ENCODE measurements at places on chromosomes 11 and 22.

- DNase-seq = no peak
Measured at GRCh38 chr22:47738472-47739013, 976.1 kb downstream of the TBC1D22A start.

DNA sequence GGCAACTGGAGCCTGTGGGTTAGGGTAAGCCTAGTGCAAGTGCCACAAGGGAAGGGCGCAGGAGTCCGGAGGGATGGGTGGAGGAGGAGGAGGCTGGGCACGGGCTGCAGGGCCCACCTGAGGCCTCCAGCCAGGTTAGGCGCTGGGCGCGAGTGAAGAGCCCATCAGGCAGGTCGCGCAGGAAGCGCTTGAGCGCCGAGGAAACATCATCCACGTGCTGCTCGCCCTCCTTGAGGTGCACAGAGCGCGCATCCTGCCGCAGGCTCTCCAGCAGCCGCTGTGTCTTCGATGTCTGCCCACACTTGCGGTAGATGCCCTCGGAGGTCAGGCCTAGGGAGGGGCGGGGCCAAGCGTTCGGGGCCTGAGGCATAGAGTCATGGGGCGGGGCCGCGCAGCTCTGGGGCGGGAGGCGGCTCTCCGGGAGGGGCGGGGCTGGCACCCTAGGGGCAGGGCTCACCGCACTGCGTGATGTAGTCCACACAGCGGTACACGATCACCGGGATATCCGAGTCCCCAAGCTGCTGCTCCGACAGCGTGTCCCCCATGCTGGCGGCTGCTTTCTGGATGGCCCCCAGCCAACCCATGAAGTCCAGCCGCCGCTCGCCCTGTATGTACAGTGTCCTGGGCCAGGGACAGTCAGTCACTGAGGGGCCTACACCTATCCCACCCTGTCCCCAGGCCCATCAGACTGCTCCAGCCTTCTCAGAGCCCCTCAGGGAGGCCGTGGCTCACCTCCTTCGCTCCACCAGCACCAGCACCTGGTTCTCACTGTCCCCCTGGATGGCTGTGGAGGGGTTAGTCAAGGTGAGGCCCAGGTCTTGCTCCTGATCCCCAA lies 22.9 kb upstream of the PDE2A start:
- DNase-seq = no peak

- no peak for DNase-seq
Measured at GRCh38 chr11:123519055-123519796, 89.2 kb downstream of the GRAMD1B start.

- DNase-seq = no peak
Measured at GRCh38 chr11:47314992-47315391, 37.5 kb downstream of the MYBPC3 start.

- DNase-seq = no peak
Measured at GRCh38 chr11:17601676-17602075, 54.6 kb downstream of the OTOG start.

All from stimulated activated CD8-positive, alpha-beta memory T cell treated with anti-CD3 and anti-CD28 coated beads, Interleukin-4, amount 100 ng/mL, for 48 hours (primary cell).